ENCODE measurements at places on chromosomes 11 and 22. TPM values are rescaled to one million over a fixed set of nuclear protein-coding genes. Genes with fewer than 3 reads are reported as not detected.

Gene DMC1
- total RNA-seq, result 3.2 TPM

Gene SFI1
- 12.8 TPM for total RNA-seq

Gene ACAT1
- 65.0 TPM for total RNA-seq

Gene MRTFA
- total RNA-seq, result 37.6 TPM

Gene ADAMTS8
- total RNA-seq, result 0.39 TPM

Gene WT1
- total RNA-seq, result 5.9 TPM

Gene ADORA2A
- 1.0 TPM for total RNA-seq

Gene OR4A16
- not detected for total RNA-seq

Gene BIRC3
- total RNA-seq, result 29.6 TPM

Gene VPREB3
- total RNA-seq, result 0.92 TPM

Gene LUZP2
- not detected for total RNA-seq

Gene LARGE1
- 4.1 TPM for total RNA-seq

Gene OOSP2
- total RNA-seq, result not detected

Gene KRTAP5-8
- total RNA-seq, result not detected

Gene RBMXL2
- total RNA-seq, result not detected

Gene NECTIN1
- 7.8 TPM for total RNA-seq

Gene KDM4E
- total RNA-seq, result not detected

Gene H19
- 13.2 TPM for total RNA-seq

Gene ZNF408
- total RNA-seq, result 18.4 TPM

Gene NRIP3
- total RNA-seq, result 1.1 TPM

Gene GUCY1A2
- total RNA-seq, result 0.01 TPM

Gene KDM4D
- total RNA-seq, result 0.43 TPM

Gene BTBD18
- total RNA-seq, result not detected

Gene CBLIF
- total RNA-seq, result not detected

Gene C11orf87
- 0.03 TPM for total RNA-seq

Gene HEPN1
- not detected for total RNA-seq

Gene DAGLA
- 5.5 TPM for total RNA-seq

Gene FAM227A
- total RNA-seq, result 0.50 TPM

Gene KRTAP5-1
- not detected for total RNA-seq

Gene OR56A3
- not detected for total RNA-seq

Gene DGAT2
- 2.3 TPM for total RNA-seq

Gene APOA1
- total RNA-seq, result 0.23 TPM

Gene C11orf65
- total RNA-seq, result 0.13 TPM

Gene FGF4
- not detected for total RNA-seq

Gene PLAAT4
- total RNA-seq, result 1.7 TPM

Gene USP2
- total RNA-seq, result 0.60 TPM

Gene F2
- 2.1 TPM for total RNA-seq

Gene TRIM5
- 12.4 TPM for total RNA-seq

Gene MRGPRE
- total RNA-seq, result not detected

Gene CCDC116
- 0.08 TPM for total RNA-seq

Gene WNT7B
- 122 TPM for total RNA-seq

Gene LRRC74B
- total RNA-seq, result not detected

Gene NCR3LG1
- 1.9 TPM for total RNA-seq

Gene ART1
- total RNA-seq, result not detected

Gene INSC
- total RNA-seq, result not detected
